ENCODE measurements at places on chromosomes 2 and 18. TPM values are rescaled to one million over a fixed set of nuclear protein-coding genes. Genes with fewer than 3 reads are reported as not detected.

The PLCL1 gene
- 0.35 TPM for total RNA-seq

The RBBP8 gene
- total RNA-seq = 43.1 TPM

The SRBD1 gene
- total RNA-seq = 16.1 TPM

The SLC35F6 gene
- total RNA-seq = 43.3 TPM

DNA sequence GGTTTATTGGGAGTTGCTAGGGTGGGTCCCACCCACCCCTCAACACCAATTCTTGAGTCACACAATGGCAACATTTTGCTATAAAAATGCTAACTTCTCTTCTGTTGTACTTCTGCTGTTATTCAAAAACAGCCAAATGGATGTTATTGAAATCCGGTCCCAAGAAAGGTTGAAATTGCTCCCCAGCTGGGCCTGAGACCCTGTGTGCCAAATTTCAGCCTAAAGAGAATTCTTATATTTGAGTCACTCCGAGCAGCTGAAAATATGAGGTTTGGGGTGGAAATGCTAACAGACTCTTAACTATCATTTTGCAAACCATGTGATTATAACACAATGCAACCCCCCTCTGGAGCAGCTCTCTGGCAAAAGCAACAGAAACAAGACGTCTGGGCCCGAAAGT is 27.0 kb upstream of the ACVR1 start:
- peaks cover 4% of the 10 kb centered on the region for H3K4me1 ChIP-seq
- no peaks in the 10 kb centered on the region for H3K36me3 ChIP-seq
- H3K4me3 ChIP-seq = no peak overlapping the region
- no peak for DNase-seq
- H3K27me3 ChIP-seq = no peaks in the 10 kb centered on the region

- DNase-seq = no peak
- H3K4me3 ChIP-seq = no peak overlapping the region
- no peak overlapping the region for H3K27ac ChIP-seq
- no peaks in the 10 kb centered on the region for H3K4me1 ChIP-seq
- no peaks in the 10 kb centered on the region for H3K27me3 ChIP-seq
- H3K36me3 ChIP-seq = no peaks in the 10 kb centered on the region
Measured at GRCh38 chr2:120647487-120647886, 88.2 kb upstream of the GLI2 start.

DNA sequence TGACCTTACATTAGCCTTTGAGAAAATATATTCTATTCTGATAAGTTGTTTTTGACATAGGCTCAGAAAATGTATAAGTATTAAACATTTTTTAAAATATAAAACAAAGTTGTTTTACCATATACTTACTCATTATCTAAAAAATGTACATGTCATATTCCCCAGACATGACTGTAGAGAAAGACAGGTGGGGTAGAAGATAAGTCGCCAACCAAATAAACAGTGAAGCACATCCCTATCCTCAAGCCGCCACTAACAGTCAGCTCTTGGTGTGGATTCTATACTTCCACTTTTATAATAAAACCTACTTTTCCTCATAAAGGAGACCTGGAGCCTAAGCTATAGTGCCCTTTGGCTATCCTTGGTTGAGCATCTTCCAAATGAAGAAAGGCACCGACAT is 26.4 kb downstream of the GDF7 start:
- DNase-seq = no peak
- H3K27me3 ChIP-seq = no peaks in the 10 kb centered on the region
- H3K36me3 ChIP-seq = no peaks in the 10 kb centered on the region

DNA sequence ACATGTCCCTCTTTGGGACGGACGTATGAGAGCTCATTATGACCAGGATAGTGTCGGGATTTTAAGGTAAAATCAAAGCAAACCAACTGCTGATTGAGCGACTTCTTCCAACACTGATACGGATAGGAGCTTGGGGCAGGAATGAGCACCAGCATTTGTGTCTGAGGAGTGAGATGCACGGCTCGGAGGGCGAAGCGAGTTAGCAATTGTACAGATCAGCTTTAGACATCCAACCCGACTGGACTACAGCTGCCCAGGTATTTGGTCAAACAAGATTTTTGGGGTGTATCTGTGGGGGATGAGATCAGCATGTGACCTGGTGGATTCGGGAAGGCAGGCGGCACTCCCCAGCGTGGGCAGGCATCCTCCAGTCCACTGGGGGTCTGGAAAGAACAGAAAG is 76.1 kb downstream of the NDUFA10 start:
- H3K27ac ChIP-seq = no peak overlapping the region
- peaks cover 16% of the 10 kb centered on the region for H3K4me1 ChIP-seq
- no peak for DNase-seq

DNA sequence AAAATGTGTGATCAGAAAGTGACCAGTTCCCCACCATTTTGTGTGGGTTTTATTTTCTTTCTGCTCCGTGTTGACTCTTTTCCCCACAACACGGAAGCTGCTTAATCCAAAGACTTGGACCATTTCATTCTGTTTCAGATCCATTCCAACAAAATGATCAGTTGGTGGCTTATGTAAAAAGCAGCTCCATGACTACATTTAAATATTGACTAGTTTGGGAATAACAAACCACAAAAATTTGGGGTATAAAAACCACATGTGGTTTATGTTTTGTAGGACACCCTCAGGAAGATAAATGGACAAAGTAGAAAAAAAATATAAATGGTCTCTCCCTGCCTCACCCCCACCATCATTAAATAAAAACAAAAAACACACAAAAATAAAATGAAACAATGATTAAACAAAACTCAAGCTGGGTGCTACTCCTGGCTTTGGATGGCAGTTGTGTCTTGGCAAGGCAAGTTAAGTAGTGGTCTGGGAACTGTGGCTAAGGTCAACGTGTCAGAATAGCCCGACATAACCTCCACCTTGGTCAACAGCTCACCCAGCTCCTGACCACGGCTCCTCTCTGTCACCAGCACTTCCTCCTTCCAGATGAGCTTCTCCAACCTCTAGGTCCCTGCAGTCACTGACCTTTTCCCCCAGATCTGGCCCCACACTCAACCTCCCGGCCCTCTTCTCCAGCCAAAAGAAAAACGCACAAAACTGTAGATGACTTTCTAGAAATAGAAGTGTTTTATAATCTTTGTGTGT is 12.8 kb upstream of the WIPF1 start:
- H3K27me3 ChIP-seq = no peaks in the 10 kb centered on the region
- H3K4me1 ChIP-seq = peaks cover 12% of the 10 kb centered on the region
- H3K27ac ChIP-seq = no peak overlapping the region
- no peaks in the 10 kb centered on the region for H3K36me3 ChIP-seq
- no peak for DNase-seq

DNA sequence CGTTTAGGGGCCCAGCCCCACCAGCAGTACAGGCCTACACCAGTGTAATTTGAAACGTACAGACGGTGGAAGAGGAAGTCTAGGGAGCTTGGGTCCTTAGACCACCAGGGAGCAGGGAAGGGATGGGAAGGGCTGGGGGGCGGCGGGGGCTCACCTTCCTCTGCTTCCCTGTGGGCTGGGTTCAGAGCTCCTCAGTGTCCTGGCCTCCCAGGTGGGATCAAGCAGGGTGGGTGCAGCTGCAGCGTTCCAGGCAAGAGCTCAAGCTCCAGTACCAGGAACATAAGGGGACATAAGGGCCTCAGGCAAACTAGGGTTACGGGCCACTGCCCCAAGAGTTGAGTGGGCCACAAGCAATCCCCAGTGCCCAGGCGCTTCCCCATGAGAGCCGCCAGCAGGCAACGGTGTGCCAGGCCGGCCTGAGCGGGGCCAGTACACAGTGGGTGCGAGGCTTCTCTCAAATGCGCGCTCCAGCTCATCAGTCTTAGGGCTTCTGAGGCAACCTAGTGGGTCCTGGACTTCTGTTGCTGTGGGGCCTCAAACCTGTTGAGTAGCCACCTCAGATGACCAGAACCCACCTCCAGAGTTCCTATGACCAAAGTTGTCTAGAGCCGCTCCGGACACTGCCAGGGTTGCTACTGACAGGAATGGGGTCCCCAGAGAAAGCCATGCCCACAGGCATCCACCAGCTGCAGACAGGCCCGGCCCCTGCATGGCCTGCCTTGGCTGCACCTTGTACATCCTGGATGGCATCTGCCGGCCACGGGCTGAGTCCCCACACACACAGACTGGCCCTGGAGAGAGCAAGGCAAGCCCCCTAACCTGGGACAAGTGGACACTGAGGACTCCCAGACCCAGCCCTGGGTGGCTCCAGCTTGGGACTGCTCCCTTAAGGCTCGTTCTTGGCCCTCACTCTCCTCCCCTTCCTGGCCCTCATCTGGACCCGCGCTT is 5.2 kb downstream of the ANKRD23 start:
- H3K27ac ChIP-seq = no peak overlapping the region
- no peaks in the 10 kb centered on the region for H3K36me3 ChIP-seq
- no peak for DNase-seq
- no peak overlapping the region for H3K4me3 ChIP-seq
- no peaks in the 10 kb centered on the region for H3K27me3 ChIP-seq

- H3K27ac ChIP-seq = no peak overlapping the region
- DNase-seq = no peak
- H3K4me1 ChIP-seq = peaks cover 15% of the 10 kb centered on the region
- no peak overlapping the region for H3K4me3 ChIP-seq
Measured at GRCh38 chr18:9756933-9757470, 48.9 kb downstream of the RAB31 start.

DNA sequence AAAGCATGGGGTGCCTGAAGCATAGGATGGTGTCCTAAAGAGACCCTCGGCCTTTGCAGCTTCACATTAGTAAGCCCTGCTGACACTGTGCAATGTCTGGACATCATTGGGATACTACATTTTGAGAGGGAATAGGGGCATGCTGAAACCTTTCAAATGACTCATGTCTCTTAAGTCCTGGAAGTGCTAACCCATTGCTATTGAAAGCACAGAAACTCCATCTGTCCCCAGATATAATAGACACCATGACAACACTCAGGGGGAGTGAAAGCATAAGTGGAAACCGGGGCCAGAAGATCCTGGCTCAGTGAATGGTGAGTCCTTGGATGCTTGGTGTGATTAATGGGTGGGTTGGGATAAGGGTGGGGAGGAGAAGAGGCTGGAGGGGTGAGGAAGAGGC is 595.5 kb upstream of the ID2 start:
- H3K27ac ChIP-seq = no peak overlapping the region
- H3K36me3 ChIP-seq = no peaks in the 10 kb centered on the region
- H3K27me3 ChIP-seq = no peaks in the 10 kb centered on the region
- H3K4me1 ChIP-seq = no peaks in the 10 kb centered on the region
- DNase-seq = no peak

GRCh38 chr2:128686881-128687555 is 368.4 kb upstream of the HS6ST1 start:
- H3K27ac ChIP-seq = no peak overlapping the region
- H3K36me3 ChIP-seq = no peaks in the 10 kb centered on the region
- no peaks in the 10 kb centered on the region for H3K4me1 ChIP-seq
- DNase-seq = no peak
- no peaks in the 10 kb centered on the region for H3K27me3 ChIP-seq
- no peak overlapping the region for H3K4me3 ChIP-seq

DNA sequence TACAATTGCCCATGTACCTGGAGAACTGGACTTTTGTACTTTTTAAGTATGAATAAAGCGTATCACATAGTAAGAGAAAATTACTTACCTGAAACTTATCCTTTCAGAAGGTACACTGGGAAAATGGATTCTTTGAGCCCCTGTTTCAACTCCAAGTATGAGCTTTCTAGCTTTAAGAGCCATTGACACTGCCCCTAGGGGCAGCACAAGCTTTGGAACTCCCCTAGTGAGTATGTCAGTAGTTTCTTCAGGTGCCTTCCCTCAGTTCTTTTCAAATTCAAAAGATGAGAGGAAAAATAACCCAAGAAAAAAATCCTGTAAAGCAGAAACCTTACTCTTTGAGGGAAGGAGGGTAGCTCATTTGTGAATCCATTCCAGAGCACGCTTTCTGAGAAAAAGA is 124.1 kb downstream of the MEMO1 start:
- no peaks in the 10 kb centered on the region for H3K27me3 ChIP-seq
- H3K27ac ChIP-seq = no peak overlapping the region
- peaks cover 33% of the 10 kb centered on the region for H3K36me3 ChIP-seq
- H3K4me1 ChIP-seq = no peaks in the 10 kb centered on the region

GRCh38 chr2:8165550-8165949 is 516.3 kb upstream of the ID2 start:
- no peaks in the 10 kb centered on the region for H3K4me1 ChIP-seq
- no peak overlapping the region for H3K27ac ChIP-seq
- H3K27me3 ChIP-seq = no peaks in the 10 kb centered on the region
- no peaks in the 10 kb centered on the region for H3K36me3 ChIP-seq
- no peak overlapping the region for H3K4me3 ChIP-seq

DNA sequence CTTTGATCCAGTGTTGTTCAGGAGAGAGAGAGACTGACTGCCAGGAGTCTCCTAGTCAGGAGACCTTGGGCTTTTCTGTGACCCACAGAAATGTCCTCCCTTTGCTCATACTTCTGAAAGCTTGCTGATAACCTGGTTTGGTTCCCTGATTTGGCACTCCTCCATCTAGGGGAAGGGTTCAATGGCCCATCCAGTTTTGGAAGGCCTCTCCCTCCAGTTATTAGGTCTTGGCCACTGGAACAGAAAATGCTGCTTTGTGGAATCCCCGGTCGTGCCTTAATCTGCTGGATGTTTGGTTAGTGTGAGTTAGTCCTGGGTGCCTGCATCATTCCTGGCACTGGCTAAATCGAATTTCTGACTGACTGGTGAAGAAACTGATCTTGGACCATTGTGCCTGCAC is 35.7 kb downstream of the KDM3A start:
- peaks cover 4% of the 10 kb centered on the region for H3K4me1 ChIP-seq
- no peak overlapping the region for H3K27ac ChIP-seq
- no peak for DNase-seq
- no peak overlapping the region for H3K4me3 ChIP-seq
- peaks cover 10% of the 10 kb centered on the region for H3K36me3 ChIP-seq
- H3K27me3 ChIP-seq = no peaks in the 10 kb centered on the region

- no peak for DNase-seq
- H3K27ac ChIP-seq = no peak overlapping the region
- H3K4me3 ChIP-seq = no peak overlapping the region
- H3K27me3 ChIP-seq = no peaks in the 10 kb centered on the region
- no peaks in the 10 kb centered on the region for H3K36me3 ChIP-seq
Measured at GRCh38 chr2:120785228-120785966, 49.7 kb downstream of the GLI2 start.

DNA sequence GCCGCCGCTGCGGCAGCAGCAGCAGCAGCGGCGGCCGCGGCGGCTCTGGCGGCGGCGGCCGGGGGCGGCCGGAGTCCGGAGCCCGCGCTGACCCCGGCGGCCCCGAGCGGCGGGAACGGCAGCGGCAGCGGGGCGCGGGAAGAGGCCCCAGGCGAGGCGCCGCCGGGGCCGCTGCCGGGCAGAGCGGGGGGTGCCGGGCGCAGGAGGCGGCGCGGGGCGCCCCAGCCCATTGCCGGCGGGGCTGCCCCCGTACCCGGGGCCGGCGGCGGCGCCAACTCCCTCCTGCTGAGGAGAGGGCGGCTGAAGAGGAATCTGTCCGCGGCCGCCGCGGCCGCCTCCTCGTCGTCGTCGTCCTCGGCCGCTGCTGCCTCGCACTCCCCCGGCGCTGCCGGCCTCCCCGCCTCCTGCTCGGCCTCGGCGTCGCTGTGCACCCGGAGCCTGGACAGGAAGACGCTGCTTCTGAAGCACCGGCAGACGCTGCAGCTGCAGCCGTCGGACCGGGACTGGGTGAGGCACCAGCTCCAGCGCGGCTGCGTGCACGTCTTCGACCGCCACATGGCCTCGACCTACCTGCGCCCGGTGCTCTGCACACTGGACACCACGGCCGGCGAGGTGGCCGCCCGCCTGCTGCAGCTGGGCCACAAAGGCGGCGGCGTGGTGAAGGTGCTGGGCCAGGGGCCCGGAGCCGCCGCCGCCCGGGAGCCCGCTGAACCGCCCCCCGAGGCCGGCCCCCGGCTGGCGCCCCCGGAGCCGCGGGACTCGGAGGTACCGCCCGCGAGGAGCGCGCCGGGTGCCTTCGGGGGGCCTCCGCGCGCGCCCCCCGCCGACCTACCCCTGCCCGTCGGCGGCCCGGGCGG is 646 bp downstream of the PHLPP1 start:
- H3K4me1 ChIP-seq = peaks cover 4% of the 10 kb centered on the region
- no peaks in the 10 kb centered on the region for H3K27me3 ChIP-seq
- peak overlapping the region; percentile 80 for H3K4me3 ChIP-seq
- H3K36me3 ChIP-seq = no peaks in the 10 kb centered on the region

Measured in esophagus squamous epithelium (tissue), 5 donors.